ENCODE measurements at places on chromosomes 2 and 18.

DNA sequence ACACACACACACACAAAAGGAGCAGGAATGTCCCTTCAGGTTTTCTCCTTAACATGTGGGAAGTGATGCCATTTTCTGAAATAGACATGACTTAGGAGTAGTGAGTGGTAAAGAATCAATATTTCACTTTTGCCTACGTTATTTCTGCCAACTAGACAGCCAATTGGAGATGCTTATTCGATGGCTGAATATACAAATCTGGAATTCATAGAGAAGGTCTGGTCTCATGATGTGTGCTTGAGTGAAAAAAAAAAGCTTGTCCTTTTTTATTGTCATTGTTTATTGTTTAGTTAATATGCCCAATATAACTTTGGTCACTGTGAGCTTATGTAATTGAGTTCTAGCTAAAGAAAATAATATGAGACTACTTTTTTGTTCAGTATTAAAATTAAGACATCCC is 284.3 kb downstream of the GULP1 start:
- no peak for DNase-seq

DNA sequence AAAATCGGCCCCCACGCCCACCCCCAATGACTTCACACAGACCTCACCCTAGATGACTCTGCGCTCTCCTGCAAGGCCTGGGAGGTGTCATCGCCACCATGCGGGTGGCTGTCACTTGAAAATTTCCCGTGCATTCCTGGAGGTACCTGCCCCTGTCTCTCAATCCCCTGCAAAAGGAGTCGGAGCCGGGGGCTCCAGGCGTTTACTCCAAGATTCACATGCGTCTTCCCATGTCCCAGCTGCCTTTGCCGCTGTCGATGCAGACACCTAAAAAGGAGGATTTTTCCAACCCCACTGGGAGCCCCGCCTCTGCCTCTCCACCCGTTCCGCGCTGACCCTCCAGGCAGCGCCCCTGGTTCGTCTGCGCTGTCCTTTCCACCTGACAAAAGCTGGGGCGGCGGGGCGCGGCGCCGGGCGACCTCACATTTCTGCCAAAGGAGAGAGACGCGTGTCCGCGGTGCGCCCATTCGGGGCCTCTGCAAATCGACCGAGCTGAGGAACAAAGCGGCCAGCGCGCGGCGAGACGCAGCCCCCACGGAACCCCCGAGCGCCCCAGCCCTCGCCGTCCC is 667 bp downstream of the REEP1 start:
- DNase-seq, result no peak

- no peak for DNase-seq
Measured at GRCh38 chr18:50055488-50055887, 139.5 kb downstream of the MYO5B start.

GRCh38 chr2:236161082-236161462 is 7.1 kb downstream of the GBX2 start:
- no peak for DNase-seq

DNA sequence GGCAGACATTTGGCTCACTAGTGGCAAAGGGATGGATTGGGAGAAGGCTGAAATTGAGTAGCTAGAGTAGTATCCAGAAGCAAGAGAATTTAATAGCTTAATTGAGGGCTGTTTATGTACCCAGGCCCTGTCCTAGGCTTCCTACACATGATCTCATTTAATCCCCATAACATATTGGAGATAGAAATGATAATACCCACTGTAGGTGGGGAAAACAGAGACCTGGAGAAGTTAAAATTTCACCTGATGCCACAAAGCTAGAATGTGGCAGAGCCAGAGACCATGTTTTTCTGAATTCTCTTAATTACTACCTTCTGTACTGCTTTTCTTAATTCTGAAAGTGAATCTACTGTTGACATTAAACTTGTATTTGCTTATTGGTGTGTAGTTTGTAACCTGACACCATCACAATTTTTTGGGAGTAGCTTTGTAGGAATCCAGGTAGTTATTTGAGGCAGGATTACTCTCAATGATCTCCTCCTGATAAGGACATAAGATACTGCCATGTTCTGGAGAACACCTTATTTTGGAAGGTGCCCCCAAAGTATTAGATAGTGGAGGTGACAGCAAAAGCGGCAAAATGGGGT is 42.2 kb downstream of the RAB10 start:
- no peak for DNase-seq

DNA sequence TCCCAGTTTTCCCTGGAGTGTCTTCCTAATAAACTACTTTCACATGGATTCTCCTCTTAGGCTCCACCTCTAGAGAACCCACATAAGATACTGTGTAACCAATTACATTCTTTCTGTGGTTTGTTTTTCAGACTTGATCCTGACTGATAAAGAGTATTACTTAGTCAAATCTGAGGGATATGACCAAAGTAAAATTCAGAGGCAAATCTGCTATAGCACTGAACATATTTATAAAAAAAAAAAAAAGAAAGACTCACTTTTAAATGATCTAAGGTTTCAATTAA is 13.9 kb downstream of the CKAP2L start:
- DNase-seq, result no peak

GRCh38 chr2:66683599-66683998 is 248.7 kb downstream of the MEIS1 start:
- DNase-seq, result no peak

DNA sequence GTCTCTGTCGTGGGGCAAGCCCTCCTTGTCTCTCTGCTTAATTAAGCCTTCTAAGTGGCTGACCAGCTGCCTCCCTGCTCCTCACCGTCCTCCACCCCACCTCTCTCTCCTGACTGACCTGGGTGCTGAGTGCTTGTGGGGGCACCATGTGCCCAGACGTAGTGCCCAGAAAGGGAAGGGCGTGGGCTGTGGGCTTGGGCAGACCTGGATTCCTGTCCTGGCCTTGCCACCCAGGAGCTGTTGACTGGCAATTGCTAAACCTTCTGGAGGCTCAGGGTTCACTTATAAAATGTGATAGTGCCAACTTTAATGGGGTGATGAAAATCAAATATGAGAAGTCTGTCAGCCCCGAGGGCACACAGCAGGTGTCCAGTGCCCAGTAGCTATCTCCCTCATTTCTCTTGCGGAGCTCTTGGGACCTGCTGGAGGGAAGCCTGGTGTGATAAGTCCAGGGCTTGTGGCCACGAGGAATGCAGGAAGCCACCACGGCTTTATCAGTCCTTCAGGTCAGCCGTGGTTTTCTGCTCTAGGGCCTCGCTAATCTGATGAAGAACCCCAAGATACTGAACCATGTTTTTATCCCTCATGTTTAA is 22.0 kb upstream of the INHBB start:
- no peak for DNase-seq

GRCh38 chr2:136114382-136114781 is 3.6 kb downstream of the CXCR4 start:
- peak; percentile 39 for DNase-seq

GRCh38 chr2:170101789-170102188 is 76.2 kb upstream of the MYO3B start:
- DNase-seq, result no peak

- peak; percentile 74 for DNase-seq
Measured at GRCh38 chr2:20356042-20356441, 5.4 kb upstream of the PUM2 start.

- DNase-seq, result no peak
Measured at GRCh38 chr2:12389344-12390045, 327.2 kb upstream of the TRIB2 start.

- no peak for DNase-seq
Measured at GRCh38 chr2:25305775-25306174, 36.0 kb downstream of the DNMT3A start.

DNA sequence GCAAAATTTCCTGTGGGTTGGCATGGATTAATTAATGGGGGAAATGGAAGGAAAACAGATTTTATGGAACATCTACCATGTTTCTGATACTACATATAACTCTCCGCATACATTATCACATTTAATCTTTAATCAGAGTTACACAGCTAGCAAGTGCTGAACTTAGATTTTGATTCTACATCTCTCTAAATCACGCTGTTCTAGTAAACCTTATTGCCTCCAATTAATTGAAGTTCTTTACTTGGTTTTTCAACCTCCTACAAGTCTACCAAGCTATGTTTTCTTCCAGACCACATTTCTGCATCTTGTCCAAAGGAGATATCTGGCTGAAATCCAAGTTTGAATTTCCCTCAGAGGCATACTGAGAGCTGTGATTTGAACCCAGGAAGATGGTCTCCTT is 125.8 kb upstream of the GAREM1 start:
- no peak for DNase-seq

- no peak for DNase-seq
Measured at GRCh38 chr2:40101131-40101575, 322.1 kb upstream of the THUMPD2 start.

DNA sequence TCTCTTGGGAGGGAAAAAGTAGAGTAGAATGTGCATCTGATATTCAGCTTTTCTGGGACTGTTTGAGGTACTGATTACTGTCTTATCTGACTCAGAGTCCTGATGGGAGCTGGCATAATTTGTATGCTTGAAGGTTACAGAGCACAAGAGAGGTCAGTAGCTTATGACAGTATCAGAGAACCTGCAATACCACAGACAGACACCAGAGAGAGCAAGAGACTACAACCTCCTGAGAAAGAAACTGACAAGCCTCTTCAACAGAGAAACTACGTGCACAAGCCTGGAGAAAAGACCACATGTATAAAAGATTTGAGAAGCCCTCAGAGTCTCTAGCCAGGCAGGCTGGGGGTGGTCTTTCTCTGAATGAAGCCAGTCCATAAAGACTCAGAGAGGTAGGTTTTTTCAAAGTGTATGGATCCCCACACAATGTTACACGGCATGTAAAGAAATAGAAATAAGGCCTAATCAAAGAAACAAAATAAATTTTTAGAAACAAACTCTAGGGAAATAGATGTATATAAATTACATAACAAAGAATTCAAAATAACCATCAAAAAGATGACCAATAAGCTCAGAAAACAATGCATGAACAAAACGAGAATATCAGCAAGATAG is 568.3 kb downstream of the LRRTM4 start:
- peak; percentile 64 for DNase-seq

GRCh38 chr2:16686641-16687040 is 21.0 kb upstream of the CYRIA start:
- DNase-seq, result no peak

GRCh38 chr2:222792001-222792611 is 68.7 kb upstream of the ACSL3 start:
- peak; percentile 12 for DNase-seq

DNA sequence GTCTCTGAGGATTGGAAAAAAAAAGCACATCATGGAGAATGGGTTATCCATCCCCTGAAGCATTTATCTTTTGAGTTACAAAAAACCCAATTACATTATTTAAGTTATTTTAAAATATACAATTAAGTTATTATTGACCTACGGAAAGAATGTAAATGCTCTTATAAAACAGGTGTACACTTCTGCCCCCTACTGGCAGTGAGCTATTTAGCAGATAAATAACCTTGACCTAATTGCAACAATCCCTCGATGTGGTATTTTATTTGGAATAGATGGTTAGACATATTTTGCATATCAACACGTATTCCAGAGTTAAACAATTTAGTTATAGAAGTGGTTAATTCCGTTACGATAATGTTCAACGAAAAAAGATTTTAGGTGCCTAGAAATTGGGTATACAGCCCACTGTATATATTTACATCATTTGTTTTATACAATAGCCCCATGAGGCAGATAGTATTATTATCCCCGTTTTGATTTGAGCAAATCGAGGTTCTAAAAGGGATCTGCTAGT is 9.1 kb upstream of the DAW1 start:
- DNase-seq, result peak; percentile 45

- no peak for DNase-seq
Measured at GRCh38 chr2:111662039-111662770, 221.8 kb downstream of the ANAPC1 start.

DNA sequence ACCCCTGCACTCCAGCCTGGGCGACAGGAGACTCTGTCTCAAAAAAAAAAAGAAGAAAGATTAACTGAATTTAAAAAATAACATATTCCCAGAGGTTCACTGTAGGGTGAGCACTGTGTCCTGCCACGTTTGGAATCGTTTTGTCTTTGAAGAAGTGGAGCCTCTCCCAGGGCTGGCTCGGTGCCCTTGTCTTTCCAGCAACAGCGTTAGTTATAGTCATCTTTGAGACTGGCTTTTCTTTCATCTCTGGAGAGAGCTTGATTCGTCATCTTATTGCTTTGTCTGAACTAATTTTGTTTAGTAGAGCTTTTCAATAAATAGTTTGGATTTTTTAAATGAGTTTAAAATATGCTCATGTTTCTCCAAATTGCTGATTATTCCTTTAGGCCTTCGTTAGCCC is 50.5 kb downstream of the IMPA2 start:
- DNase-seq, result no peak

GRCh38 chr2:113291191-113291590 is 12.5 kb upstream of the PAX8 start:
- DNase-seq, result no peak

DNA sequence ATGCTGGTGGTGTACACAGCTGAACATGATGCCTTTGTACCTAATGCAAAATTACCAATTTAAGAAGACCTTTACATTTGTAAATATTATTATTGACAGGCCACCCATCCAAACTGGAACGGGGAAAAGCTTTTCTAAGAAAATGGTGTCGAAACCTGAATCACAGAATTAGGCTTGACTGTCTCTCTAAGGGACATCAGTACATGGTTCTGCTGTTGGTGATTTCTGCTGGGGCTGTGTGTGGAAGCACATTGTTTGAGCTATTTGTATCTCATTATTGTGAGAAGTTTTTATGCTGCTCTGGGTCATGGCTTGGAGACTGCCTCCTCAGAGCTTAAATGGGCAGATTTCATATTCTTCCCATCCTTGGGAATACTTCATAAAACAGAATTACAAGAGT is 420.9 kb upstream of the POU3F3 start:
- DNase-seq, result no peak

- DNase-seq, result no peak
Measured at GRCh38 chr18:48749768-48750167, 201.0 kb downstream of the SMAD7 start.

DNA sequence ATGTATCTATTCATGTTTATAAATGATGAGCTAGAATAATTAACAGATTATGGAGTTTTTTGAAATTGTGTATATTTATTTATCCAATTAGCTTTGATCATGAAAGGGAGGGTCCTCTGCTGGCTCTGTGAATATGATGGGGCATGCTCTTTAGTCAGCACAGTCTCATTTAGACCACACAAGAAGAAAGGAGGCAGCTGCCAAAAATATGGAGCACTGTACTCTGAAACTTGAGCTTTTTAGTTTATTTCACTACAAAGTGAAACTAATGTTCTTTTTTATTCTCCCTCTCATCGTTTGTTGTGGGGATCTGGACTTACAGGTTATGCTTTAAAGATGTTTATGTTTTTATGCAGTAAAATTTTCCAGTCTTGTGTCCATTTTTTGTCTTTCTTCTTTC is 266.9 kb upstream of the GULP1 start:
- DNase-seq, result no peak

- DNase-seq, result no peak
Measured at GRCh38 chr2:216527600-216527999, 29.0 kb downstream of the RPL37A start.

All from KBM-7 (cell line).